Endothelial cell (in vitro differentiated cells): ENCODE measurements at places on chromosomes 3 and 15.

DNA sequence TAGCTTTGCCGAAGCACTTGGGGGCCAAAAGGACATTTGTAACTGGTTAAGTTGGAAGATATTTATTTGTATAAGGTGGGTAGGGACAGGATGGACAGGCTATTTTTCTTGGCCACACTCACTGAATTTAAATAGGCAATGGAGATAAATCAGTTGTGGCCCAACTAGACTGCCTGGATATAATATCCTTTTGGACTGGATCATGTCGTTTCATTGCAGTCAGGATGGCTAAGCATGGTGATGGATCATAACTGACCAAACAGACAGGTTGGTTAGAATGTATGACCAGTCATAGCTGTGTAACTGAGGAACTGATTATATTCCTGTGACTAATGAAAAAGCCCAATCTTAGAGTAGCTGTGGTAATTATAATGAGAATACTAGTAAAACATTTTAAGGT lies 284.0 kb downstream of the LPP start:
- no peak for DNase-seq

DNA sequence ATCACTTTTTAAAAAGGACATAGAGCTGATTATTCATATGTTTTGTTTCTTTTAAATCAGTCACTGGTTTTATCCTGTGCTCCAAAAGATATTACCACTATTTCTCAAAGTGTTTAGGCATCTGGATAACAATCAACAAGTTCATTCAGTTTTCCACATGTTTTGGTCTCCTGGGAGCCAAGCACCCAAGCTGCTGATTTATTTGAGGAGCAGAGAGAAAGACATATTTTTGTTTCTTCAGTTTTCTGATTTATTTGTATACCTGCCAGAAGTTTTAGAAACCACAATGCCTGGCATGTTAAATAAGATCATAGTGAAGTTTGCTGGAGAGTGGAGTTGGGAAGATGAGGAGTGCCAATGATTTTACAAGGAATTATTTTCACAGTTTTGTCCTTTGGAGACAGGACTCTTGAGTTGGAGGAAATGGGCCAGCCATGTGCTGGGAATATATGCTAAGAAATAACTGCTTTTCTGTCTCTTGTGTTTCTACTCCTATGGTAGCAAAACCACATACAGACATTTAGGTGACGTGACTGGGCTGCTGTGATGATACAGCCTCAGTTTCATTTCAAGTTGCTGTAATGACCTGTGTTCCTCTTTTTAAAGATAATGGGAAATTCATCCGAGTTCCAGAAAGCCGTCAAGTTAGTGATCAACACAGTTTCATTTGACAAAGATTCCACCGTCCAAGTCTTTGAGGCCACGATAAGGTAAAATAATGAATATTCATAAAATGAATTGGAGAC lies 11.7 kb downstream of the EDEM1 start:
- DNase-seq = no peak

DNA sequence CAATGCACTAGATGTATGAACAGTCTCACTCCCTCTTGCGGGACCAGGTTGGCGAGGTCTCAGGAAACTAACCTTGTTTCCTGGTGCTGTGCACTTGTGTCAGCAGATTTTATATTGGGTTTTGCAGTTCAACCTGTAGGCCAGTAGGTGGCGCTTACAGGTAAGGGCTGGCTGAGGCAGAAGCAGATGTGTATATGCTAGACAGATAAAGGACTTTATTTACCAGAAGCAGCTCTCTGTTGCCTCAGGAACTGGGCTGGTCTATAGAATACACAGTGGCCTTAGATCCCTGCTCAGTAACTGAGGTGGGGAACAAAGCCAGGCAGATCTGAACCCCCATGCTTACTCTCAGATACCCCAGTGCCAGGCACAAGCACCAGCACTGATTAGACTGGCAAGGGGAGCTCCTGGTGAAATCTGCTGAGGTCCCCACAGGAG lies 296.8 kb downstream of the DOCK3 start:
- peak; percentile 36 for DNase-seq

DNA sequence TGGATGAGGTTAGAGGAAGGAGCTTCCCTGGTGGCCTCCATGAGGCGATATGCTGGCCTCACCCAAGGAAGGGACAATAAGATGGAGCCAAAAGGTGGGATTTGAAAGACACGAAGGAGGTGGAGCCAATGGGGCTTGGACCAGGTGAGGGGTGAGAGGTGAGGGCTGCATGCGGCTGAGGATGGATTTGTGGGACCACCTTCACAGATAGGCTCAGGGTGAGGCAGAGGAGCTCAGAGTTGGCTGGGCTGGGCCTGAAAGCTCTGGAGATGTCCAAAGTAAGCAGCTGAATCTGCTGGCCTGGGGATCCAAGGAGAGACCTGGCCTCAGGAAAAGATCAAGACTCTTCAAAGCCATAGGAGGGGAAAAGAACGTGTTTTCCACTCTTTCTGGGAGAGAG lies 49.8 kb downstream of the EXOG start:
- no peak for DNase-seq

- DNase-seq = no peak
Observed at GRCh38 chr3:154209499-154209898, 88.3 kb downstream of the ARHGEF26 start.

DNA sequence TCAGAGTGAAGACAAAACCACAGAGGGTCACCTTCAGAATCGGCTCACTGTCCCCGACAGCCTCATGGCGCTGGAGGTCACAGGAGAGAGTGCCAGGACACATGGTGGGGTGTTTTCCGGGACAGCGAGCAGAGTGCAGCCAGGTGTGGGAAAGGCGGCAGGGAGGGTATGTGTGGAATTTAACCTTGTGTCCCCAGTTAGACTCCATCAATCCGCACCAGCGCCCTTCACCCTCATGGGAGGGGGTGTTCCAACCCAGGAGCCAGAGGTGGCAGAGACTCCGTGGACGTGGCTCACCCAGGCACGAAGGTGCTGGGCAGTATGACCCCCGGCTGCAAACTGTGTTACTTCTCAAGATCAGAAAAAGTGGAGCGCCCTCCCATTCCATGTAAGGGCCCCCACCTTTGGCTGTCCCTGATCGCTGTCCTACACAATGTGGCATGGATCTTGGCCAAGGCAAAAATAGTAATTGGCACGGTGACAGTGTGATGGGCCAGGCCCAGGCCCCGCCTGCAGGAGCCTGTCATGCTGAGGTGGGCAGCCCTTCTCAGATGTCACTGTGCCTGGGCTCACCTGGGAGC lies 190.3 kb downstream of the XXYLT1 start:
- DNase-seq = no peak

GRCh38 chr3:184884359-184885017 lies 72.5 kb downstream of the VPS8 start:
- no peak for DNase-seq

DNA sequence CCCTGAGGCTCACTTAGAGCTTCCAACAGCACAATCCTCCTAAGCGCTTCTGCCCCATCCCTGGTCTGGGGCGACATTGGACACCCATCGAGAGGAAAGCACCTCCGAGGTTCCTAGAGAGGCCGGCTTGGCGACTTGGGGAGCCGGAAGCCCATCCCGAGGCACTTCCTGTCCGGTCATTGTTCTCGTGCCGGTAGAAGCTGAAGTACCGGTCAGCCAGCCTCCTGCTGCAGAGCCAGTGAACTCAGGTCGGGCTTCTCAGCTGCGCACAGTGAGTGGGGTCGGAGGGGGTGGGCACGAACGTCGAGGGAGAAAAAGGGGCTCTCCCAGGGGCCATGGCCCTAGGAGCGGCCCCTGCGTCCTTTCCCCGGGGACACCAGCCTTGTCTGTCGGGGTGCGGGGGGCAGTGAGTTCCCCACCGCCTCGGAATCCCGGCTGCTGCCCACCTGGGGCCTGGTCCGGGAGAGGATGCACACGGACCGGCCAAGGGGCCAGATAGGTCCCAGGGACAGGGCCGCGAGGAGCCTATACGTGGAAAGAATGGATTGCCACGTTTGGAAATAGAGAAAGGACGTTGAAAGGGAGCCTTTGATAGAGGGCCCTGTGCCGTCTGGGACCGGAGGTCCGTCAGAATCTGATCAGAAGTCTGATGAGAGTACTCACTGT lies at the start of gene ZNF35:
TSS of gene ZNF35 (plus strand) at position 169 of the 666 bp plus-strand sequence. CDS start 2,336 bp downstream, outside the sequence.
- DNase-seq = peak; percentile 87

GRCh38 chr15:85755942-85756341 lies 38.8 kb downstream of the KLHL25 start:
- no peak for DNase-seq

- no peak for DNase-seq
Observed at GRCh38 chr15:69781411-69782125, 316.1 kb downstream of the TLE3 start.

DNA sequence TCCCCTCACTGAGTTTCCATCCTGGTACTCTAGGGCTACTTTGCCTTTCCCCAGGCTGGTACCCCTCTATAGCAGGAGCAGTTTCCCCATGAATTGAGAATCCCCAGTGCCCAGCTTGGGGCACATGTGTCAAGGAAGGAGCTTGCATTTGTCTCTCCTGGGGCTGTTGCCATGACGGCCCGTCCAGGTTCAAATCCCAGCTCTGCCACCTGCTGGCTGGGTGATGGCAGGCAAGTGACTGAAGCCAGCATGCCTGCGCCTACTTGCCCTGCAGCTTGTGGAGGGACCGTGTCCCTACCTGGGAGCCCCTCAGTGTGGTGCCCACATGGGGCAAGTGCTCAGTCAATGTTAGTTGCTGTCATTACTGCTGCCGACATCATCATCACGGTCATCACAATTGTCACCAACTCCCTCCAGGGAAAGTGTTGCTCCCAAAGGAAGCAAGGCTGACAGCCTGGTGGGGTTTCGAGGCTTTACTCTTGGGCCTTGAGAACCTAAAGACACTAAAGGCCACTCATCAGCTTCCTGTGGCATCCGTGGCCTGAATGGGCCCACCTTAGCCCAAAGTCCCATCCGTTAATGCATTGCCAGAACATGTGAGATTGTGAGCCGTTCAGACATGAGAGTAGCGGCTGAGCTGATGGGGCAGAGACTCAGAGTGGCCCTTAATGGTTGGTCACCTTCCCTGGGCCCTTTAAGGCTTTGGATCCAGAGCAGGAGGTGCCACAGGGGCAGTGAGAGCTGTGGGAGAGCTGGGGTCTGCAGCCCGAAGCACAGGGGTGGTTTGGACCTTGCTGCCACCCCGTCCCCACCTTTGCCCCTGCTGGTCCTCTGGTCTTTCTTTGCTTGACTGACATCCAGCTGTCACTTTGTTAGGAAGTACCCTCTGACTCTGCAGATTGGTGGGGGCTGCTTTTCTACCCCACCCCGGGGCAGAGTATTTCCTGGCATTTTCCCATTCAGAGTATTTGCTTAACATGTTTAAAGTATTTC lies 144.4 kb downstream of the DNAJB8 start:
- DNase-seq = peak; percentile 77

DNA sequence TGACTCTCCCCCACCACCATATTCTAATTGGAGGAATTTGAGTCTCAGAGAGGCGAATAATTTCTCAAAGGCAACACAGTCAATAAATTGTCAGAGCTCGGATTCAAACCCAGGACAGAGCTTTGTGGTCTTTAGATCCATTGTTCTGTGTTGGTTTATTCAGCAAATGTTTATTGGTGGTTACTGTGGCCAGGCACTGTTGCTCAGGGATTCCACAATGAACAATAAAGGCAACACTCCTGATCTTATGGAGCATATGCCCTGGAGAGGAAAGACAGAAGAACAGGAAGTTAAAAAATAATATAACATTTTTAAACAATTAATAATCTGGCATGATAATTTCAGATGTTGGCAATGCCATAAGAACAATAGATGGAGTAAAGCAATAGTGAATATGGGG lies 291.7 kb upstream of the NR2E3 start:
- DNase-seq = no peak

- no peak for DNase-seq
Observed at GRCh38 chr15:38153781-38154180, 98.9 kb upstream of the SPRED1 start.

DNA sequence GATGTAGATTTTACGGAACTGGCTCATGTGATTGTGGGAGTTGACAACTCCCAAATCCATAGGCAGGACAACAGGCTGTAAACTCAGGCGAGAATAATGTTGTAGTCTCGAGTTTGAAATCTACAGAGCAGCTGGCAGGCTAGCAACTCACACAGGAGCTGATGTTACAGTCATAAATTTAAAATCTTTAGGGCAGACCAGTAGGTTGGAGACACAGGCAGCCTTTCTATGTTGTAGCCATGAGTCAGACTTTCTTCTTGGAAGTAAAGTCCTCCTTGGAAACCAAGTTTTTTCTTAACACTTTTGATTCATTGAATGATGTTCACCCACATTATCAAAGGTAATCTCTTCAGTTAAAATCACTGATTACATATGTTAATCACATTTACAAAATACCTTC lies 89.1 kb upstream of the ALCAM start:
- DNase-seq = no peak

GRCh38 chr15:51335087-51335486 lies 3.3 kb downstream of the CYP19A1 start:
- DNase-seq = no peak

DNA sequence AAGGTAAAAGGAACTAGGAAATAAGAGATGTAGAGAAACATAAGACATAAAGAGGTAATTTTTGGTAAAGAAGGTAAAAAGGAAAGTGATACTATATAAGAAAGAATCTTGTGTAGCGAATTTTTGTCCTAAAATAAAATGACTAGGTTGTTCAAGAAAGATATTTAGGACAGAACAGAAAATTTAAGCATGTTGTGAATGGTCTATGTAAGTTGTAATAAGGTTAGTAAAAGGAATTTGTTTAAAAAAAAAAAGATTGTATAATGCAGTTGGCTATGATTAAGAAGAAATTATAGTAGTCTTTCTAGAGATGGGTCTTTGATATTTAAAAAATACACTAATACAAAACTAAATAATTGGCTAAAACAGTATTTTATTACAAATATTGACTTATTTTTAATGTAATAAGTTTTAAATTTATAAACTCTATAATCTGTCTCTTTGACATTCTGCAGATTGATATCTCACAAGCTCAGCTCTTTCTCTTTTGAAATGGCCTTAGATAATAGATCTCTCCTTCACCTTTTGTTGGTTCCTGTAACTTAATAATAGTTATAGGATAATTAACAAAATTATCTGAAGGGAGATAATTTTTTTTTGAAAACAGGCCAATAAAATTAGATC lies 3.7 kb upstream of the SLC41A3 start:
- no peak for DNase-seq

- DNase-seq = no peak
Observed at GRCh38 chr3:43773273-43774094, 82.7 kb downstream of the ABHD5 start.

DNA sequence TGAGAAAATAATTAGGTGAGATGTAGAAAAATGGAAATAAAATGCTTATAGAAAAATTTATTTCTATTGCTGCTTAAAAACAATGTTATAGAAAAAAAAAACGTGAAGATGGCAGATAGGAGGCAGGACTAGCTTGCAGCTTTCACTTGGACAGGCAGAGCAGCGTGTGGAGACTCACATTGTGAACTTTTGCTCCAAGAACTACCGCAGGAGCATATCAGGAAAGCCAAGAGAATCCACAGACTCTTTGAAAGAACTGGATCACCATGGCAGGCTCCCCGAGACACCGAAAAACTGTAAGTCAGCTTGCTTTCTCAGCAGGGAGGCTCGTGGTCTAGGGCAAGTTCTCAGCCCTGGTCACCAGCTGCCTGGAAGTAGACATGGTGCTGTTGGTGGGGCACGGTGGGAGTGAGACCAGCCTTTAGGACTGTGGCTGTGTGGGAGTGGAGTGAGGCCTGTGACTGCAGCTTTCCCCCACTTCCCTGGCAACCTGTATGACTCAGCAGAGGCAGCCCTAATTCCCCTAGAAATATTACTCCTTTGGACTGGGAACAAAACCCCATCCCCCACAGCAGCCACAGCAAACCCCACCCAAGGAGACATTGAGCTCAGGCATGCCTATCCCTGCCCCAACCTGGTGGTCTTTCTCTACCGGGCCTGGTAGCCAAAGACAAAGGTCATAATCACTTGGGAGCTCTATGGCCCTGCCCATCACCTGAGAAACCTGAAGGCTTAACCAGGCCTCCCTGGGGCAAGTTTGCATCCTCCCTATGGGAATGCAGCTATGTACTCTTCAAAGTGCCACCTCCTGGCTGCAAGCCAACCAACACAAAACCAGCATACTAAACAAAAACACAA lies 22.8 kb downstream of the STRIT1 start:
- DNase-seq = no peak
